Activated T-helper 1 cell treated with anti-CD3 and anti-CD28 coated beads, Interleukin-12 subunit alpha, Interleukin-12 subunit beta, Interleukin-2, Interleukin-4 antibody, amounts not matched to agents 30 ng/mL and 10 ng/mL and 1 ng/mL, durations not matched to agents 14 hours and 24 hours and 36 hours (primary cell): ENCODE measurements at places on chromosomes 11 and 22.

GRCh38 chr11:64803846-64804345 lies 882 bp upstream of the MAP4K2 start:
- no peak for DNase-seq

- no peak for DNase-seq
Measured at GRCh38 chr22:25131198-25131887, 68.3 kb upstream of the CRYBB3 start.

DNA sequence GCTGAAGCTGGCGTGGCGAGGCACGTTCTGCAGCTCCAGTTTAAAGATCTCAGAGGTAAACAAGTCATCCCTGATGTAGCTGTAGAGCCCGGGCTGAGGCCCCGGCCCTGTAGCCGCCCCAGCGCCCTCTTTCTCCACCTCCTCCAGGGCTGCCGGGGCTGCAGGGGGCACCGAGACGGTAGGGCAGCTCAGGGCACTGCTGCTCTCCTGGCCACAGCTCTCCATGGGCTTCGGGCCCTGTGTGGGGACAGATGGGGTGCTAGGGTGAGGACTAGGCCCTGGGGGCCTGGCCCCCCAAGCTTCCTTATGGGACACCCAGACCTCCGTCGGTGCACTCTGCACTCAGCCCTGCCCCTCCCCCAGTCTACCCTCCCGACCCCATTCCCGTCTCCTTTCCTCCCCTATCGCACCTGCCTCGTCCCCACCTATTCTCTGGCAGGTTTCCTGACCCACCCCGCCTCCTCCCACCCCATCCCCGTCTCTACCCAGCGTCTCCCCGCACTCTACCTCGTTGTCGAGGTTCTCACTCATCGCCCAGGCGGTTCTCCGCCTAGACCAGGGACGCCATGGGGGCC lies 559 bp downstream of the RANBP1 start:
- DNase-seq: no peak

DNA sequence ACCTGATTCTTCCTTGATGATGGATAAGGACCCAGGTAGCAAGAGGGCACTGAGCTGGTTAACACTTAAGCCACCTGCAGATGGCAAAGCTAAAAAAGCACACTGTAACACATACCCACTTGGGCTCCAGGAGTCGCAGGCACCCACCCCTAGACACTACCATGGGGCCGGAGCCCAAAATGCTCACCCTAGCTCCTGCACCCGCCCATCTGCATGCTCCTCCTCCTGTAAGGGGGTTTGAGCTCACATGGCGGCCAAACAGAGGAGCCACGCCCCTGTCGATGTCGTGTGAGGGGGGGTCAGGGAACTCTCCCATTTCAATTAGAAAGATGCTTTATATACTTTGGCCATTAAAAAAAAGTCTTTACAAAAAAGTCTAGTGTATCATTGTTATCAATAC lies 370.7 kb downstream of the DLG2 start:
- DNase-seq: no peak

- DNase-seq: no peak
Measured at GRCh38 chr11:36065436-36065835, 121.6 kb downstream of the LDLRAD3 start.
